ENCODE measurements at places on chromosomes 3 and 15.

- DNase-seq: no peak
These were observed 26.9 kb upstream of the ZMAT3 start for GRCh38 chr3:179098388-179099077.

GRCh38 chr15:67121644-67122605 is 56.5 kb downstream of the SMAD3 start:
- DNase-seq: no peak

- DNase-seq: no peak
These were observed 44.0 kb downstream of the CEMIP start for GRCh38 chr15:80823120-80823519.

DNA sequence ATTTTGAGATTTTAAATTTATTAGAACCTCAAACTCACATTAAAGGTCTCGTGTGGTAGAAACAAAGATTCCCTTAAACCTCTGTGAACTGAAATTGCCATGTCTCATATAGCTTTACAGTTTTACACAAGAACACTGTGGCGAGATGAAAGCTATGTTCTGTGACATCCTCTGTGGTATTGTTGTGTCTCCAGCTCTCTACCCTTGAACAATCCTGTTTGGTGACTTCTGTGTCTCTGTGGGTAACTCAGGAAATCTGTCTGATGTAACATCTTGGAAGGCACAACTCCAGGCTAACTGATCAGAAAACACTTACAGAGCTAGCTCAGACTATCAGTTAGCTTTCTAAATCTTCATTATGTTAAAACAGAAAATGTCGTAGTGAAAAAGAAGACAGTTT is 318.8 kb upstream of the GBE1 start:
- DNase-seq: no peak

DNA sequence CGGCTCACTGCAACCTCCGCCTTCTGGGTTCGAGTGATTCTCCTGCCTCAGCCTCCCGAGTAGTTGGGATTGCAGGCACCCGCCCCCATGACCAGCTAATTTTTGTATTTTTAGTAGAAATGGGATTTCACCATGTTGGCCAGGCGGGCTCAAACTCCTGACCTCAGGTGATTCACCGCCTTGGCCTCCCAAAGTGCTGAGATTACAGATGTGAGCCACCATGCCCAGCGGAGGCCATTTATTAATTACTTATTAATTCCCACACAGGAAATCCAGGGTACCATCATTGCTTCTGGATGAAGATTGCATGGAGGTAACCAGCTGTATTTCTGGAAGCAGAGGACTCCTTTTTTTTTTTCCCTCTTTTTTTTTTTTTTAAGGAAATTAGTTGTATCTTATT is 37.8 kb downstream of the MAP4 start:
- DNase-seq: no peak

DNA sequence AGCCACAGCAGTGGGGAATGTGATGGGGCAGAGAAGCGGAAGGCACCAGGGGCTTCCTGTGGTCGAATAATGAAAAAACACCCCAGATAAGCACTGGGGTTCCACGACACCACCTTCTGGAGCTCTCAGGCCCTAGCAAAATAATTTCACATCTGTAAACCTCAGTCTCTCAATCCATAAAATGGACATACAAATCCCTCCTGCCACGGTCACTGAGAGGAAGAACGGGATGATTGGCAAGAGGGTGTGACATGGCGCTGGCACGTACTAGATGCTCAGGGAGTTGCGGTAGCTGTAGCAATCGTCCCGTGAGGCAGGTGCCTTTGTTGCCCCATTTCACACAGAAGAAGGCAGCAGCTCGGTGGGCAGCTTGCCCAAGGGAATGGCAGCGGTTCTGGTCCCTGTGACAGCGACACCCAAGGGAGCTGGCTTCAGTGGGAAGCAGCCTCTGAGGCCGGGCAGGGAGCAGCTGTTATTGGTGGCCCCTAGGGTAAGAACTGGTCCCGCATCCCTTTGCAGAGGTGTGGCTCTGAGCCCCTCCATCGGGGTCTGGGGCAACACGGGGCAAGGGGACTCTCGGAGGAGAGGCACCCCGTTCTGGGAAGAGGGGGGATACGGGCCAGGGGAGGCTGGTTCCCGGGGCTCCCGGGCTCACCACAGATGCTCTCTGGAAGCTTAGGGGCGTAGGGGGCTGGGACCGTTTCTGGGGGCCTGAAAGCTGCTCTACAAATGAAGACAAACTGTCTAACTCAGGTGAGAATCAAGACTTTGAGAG is 114.0 kb upstream of the ALDH1A3 start:
- no peak for DNase-seq

DNA sequence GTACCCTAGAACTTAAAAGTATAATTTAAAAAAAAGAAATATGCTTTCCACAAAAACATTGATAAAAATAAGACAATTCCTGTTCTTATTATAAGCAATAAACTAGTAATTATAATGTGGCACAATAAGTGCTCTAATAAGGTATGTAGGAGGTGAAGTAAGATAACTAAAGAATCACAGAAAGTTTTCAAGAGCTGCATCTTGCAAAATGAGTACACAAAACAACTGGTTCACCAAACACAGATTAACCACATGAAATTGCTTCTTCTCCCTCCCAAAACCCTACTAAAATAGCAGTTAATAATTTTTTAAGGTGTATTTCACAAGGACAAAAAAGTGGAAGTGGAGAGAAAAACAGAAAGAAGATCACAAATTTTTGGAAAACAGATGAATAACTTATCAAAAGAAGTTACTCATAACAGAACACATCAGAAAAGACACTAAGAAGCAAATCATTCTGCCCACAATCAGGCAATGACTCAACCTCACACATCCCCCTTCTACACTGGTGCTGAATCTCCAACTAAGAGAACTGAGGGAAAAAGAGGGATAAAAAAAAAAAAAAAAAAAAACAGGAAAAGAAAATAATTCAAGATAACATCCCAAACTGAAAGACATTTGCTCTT is 64.2 kb downstream of the TBC1D5 start:
- DNase-seq: no peak

DNA sequence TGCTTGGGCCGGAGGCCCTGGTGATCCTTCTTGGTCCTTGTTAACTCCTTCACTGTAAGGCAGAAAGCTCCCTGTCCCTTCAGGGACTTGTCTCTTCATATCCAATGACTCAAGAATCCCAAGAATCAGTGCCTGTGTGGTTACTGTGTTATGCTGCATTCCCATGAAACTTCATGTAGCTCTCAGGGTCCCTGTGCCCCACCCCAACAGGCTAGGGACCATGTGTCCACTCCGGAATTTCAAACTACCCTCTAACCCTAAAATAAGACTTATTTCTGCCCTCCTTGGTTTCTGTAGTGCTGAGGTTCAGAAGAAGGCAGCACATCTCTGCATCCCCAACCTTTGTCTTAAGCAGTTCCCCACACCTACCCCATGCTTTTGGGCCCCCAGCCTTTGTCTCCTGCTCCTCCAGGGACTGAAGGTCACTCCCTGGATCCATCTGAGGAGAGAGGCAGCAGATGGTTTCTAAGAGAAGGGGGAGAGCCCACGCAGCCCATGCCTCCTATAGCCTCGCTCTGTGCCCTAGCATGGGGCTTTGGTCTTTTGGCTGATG is 531 bp upstream of the MAP1A start:
- DNase-seq: no peak

DNA sequence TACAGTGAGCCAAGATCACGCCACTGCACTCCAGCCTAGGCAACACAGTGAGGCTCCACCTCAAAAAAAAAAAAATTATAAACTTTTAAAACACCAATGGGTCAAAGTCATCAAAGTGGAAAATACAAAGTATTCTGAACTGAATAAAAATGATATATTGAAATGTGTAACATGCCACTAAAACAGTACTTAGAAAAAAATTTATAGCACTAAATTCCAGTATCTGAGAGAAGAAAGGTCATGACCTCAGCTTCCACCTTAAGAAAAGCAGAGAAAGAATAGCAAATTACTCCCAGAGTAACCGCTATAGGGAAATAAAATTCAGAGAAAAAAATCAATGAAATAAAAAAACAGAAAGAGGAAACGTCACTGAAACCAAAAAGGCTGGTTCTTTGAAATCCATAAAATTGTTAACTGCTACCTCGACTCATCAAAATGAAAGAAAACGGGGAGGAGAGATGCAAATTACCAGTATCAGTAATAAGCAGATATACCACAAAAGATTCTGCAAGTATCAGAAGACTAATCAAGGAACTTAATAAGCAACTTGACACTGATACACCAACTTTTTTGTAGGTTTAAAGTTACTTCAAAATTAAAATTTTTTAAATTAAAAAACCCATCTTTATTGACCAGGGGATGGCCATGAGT is 20.8 kb downstream of the ATP13A3 start:
- no peak for DNase-seq

DNA sequence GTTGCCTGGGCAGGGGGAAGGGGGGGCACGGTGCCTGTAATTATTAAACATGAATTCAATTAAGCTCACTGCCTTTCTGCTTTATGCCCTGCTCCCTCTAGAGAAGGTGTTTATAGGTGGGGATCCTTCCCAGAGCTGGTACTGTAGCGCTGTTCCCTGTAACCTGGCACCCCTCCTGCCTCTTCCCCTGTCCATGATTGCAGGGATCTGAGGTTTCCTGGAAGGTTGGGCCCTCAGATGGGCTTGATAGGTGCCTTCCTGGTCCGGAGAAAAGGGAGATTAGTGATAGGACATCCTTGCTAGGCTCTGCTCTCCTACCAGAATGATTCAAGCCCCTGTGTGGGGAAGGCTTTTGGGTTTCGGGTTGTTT is 2.1 kb upstream of the FAM131A start:
- no peak for DNase-seq

DNA sequence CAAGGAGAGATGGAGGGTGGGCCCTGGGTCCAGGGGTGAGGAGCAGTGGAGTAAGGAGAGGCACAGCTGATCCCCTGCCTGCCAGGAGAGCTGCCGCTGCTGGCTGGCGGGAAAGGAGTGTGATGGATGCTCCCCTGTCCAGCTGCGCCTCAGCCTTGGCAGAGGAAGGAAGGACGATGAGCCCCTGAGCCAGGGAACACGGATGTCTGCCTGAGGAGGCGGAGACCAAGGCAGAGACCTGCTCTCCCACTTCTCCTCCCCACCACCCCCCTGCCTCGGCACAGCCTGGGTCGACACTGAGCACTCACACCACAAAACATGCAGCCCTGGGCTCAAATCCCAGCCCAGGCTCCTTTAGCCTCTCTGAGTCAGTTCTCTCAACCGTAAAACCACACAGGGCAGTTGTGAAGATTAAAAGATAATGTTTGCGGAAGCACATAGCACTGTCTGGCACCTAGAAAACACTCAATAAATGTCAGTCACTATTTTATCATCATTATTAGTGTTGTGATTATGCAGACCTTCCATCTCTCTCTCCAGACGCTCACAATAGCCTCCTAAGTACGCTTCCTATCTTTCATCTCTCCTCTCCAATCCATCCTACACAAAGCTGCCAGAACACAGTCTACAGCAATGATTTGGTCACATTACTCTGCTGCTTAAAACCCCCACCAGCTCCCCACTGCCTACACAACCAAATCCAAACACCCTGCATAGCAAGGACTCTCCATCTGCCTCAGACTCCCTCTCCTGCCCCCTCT is 52.2 kb downstream of the SEMA5B start:
- DNase-seq: no peak

DNA sequence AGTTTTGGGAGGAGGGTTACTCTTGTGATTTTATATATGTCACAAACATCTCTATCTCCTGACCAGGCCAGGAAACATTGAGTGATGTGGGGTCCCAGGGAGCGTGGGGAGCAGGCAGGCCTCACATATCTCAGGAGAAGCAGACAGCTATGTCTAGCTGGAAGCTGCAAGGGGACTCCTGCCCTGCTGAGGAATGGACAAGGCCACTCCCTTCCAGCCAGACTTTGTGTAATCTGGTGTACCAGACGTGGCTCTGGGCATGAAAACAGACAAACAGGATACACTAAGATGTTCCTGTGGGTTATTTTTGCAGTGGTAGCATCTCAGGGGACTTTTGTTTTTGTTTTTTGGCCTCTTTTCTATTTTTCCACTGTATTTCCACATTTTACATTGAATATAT is 23.2 kb downstream of the CYP8B1 start:
- no peak for DNase-seq

DNA sequence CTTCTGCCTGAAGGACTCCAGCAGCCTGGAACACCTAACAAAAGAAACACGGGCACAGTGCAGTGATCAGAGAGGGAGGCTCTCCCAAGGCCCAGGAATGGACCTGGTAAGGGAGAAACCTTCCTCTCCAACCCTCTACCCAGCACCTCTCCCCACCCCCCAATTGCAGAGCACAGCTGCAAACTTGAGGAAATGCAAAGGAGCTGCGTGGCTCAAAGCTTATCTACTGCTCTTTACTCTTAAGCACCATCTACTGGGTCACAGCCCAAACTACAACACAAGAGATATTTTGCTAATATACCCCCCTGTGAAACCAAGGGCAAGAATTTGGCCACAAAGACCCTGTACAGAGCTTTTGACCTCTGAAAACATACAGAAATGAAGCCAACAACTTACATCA is 328.3 kb downstream of the OXSM start:
- DNase-seq: no peak

GRCh38 chr3:182925944-182926337 is 54.4 kb downstream of the DCUN1D1 start:
- DNase-seq: no peak

DNA sequence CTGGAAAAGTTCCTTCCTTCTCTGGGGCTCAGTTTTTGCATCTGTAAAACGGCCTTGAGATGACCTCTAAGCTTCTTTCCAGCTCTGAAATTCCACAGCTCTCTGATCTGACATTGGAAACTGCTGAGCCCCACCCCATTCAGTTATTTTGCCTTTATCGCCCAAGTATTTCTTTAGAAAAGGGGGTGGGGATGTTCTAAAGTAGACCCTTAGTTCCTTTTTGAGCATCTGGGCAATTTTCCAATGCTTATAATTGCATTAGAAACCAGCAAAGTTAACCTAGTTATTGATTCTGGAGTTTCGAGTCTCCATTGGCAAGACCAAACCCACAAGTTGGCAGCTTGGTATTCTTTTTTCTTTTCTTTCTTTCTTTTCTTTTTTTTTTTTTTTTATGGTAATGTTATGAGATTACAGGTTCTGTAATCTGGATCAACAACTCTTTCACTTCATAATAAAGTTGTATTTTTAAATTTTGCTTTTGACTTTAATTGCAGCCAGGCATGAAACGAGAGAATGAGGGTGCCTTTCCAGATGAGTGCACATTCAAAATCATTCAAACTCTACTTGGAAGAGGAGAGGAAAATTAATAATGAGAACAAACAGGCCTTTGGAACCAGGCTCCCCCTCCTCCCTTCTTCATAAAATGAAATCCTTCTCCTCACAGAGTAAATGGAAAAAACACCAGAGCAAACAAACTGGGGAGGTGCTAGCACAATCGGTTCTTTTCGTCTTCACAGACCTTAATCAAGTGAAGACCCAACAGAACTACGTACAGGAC is 76.8 kb upstream of the LRIG1 start:
- DNase-seq: no peak

- DNase-seq: no peak
These were observed 36.3 kb downstream of the CCNL1 start for GRCh38 chr3:157123621-157124020.

DNA sequence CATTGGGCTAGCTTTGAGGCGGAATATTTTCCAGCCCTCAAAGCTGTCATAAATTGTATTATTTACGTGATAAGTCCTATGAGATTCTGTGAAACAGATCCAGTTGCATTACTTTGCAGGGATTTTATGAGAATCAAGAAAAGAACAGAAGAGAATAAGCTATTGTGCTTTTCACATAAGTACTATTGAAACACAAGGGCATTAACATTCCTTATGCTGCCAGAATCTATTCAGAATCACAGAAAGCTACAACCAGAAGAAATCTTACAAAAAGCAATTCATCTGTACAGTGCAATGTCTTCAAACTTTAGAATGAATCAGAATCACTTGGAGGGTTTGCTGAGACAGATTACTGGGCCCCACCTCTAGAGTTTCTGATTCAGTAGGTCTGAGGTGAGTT is 10.6 kb upstream of the CACNA1D start:
- no peak for DNase-seq
